CD8-positive, alpha-beta T cell (primary cell): ENCODE measurements at places on chromosomes 3 and 15.

DNA sequence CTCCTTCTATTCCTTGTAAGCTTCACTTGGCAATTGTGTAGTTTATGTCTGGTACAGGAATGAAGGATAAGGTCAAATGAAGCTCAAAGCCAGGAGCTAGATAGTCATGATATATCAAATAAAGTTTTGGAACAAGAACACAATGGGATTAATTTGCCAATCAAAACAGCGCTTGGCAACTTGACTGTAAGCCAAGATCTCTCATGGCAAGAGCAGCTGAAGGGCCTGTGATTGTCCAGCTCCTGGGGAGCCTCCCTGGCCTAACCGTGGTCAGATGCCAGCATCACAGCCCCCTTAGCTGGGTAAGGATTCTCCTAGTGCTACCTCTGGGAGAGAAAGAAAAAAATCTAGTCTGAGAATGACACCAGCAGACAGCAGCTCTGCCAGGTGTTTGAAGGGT is 97.2 kb downstream of the LIPC start:
- no peak for DNase-seq

GRCh38 chr3:29949940-29950616 is 656.3 kb upstream of the TGFBR2 start:
- DNase-seq: no peak

DNA sequence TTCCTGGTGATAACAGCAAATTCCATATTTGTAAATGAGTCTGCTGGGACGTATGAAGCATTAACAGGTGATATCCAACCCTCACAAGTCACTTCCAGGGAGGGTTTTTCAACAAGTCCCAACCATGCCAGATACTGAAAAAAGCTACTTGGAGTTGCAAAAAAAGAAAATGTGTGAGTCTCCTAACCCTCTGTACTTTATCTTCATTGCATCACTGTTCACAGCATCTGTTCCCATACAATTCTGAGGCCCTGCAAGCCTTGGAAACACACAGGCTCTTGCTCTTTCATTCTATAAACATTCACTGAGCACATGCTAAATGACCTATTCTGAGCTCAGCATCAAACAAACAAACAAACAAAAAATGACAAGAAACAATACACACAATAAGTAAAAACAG is 120.8 kb downstream of the RFTN1 start:
- DNase-seq: no peak

DNA sequence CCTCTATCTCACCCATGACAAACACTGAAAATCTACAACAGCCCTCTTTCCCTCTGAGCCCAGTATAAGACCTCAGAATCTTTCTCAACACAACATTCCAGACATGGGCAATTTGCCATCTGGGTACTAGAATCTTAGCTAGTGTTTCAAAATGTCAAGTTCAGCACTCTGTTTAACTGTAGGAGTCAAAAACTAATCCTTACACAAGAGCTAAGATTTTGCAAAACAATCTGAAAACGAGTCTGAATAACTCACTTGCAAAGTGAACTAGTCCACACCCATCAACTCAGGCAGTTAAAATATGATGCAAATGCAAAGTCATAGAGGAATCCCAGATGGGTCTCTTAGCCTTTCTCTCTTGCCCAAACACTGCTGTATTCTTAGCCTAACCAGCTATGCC is 67.8 kb downstream of the GPR176 start:
- DNase-seq: no peak

GRCh38 chr3:64939747-64940450 is 252.1 kb upstream of the ADAMTS9 start:
- no peak for DNase-seq

GRCh38 chr15:59595434-59595915 is 16.1 kb upstream of the GCNT3 start:
- DNase-seq: no peak

GRCh38 chr15:55237219-55238130 is 40.7 kb upstream of the RSL24D1 start:
- DNase-seq: no peak

DNA sequence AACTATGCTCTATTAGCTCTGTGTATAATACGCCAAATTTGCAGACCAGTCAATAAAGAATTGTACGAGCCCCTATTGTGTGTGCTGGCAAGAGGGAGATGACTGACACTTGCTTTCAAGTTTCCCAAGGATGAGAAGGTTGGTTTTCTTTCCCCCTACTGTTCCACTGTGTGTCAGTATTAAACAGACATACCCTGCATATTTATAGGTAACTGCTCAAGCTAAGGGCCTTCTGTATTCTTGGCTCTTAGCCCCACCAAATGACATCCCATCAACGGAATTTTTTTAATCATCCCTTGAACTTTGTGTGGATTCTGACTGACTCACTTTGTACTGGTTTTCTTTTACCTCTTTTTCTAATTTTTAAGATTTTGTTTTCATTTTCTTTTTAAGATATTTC is 60.6 kb upstream of the GYG1 start:
- DNase-seq: no peak

DNA sequence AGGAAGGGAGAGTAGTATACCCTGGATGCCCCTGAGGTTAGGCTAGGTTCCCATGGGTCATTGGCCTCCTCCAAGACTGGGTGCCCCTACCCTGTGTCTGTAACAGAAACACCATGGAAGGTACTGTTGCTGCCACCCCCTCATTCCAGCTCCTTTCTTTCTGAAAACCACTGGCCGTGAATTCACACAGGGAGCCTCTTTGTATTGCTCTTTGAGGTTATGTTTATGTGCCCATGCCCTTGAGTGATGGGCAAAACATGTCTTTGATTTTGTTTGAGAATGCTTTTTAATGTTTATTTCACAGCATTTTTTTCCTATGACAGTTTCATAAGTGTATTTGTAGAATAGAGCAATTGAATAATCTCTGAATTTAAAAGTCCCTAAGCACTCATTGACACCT is 79.7 kb downstream of the RARB start:
- DNase-seq: no peak

- DNase-seq: no peak
Measured at GRCh38 chr3:77816366-77816765, 776.5 kb downstream of the ROBO2 start.

- DNase-seq: no peak
Measured at GRCh38 chr3:194251461-194251860, 99.7 kb downstream of the CPN2 start.
